ENCODE measurements at places on chromosomes 6 and 20.

DNA sequence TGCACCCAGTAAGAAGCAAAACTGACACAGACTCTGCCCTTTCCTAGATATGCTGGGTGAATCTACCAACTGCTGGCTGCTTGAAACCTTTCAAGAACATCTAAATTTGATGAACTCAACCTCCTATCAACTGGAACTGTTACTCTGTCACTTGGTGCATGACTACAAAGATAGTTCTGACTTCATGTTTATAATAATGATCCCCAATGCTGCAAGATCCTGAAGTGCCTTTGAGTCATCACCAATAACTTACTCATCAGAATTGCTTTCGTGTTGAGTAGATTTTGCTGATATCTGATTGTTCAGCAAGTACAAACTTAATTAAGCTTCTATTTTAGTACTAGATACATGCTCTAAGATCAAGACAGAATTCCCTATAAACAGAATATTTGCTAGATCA lies 100.2 kb upstream of the ARMC2 start:
- DNase-seq = no peak

GRCh38 chr6:34125939-34126338 lies 19.9 kb downstream of the GRM4 start:
- DNase-seq = no peak

GRCh38 chr6:97630604-97631003 lies 347.6 kb upstream of the MMS22L start:
- no peak for DNase-seq

- DNase-seq = no peak
Observed at GRCh38 chr20:52402514-52402913, 210.9 kb upstream of the ZFP64 start.
